ENCODE measurements at places on chromosomes 3 and 15.
A peak's percentile ranks its signal among the peaks of the same experiment; 100 is the strongest.

GRCh38 chr15:70530906-70531305 is 232.5 kb downstream of the UACA start:
- DNase-seq: no peak

GRCh38 chr3:181290941-181291340 is 301.4 kb upstream of the DNAJC19 start:
- no peak for DNase-seq

GRCh38 chr3:143552851-143553250 is 295.4 kb downstream of the SLC9A9 start:
- no peak for DNase-seq

DNA sequence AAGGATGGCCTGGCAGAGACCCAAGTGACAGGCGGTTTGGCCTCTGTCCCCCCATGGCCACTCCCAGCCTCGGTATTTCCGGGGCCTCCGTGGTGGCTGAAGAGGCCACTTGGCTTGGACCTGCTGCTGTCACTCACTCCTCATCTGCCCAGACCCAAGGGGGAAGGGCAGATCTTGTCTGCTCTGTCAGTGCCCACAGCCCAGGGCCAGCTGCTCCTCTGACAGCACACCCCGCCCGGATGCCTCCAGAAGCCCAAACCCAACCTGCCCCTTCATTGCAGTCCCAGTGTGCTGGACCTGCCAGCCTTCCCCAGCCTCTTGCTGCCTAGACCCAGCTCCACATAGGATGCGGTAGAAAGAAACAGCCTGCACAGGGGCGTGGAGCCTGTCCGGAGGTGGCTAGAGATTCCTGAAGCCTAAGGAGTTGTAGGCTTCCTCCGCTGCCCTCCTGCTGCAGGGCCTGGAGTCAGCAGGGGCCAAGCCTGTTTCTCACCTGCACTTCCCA is 52.0 kb downstream of the MAGEF1 start:
- DNase-seq: no peak

GRCh38 chr3:63351159-63352007 is 73.3 kb downstream of the SYNPR start:
- peak; percentile 2 for DNase-seq

DNA sequence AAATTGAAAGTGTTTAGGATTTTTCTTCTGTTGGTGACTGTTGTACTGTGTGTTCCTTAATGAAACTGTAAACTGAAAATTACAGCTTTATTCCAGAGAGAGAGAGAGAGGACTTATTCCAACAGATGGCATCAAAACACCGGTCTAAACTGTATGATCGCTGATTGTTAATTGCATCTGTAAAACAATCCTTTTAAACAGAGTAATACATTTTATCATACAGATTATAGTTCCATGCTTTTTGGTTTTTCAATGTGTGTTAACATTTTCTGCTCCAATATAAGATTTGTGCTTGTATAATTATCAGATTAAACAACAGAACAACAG is 289.7 kb upstream of the DNAJC19 start:
- DNase-seq: no peak

GRCh38 chr3:128081846-128082245 is 29.6 kb downstream of the SEC61A1 start:
- no peak for DNase-seq

- no peak for DNase-seq
Measured at GRCh38 chr3:184350618-184351017, 10.8 kb downstream of the CLCN2 start.
